ENCODE measurements at places on chromosomes 11 and 22. TPM values are rescaled to one million over a fixed set of nuclear protein-coding genes. Genes with fewer than 3 reads are reported as not detected.

The P4HA3 gene
- 2.9 TPM for total RNA-seq

The RTN4RL2 gene
- total RNA-seq, result under 0.01 TPM

The MIOX gene
- not detected for total RNA-seq

The KRTAP5-9 gene
- not detected for total RNA-seq

The POU2AF3 gene
- total RNA-seq, result 0.26 TPM

The TRPM5 gene
- not detected for total RNA-seq

The STK33 gene
- total RNA-seq, result 1.4 TPM

All from bronchial smooth muscle cell (primary cell).